ENCODE measurements at places on chromosomes 4 and X. TPM values are rescaled to one million over a fixed set of nuclear protein-coding genes. Genes with fewer than 3 reads are reported as not detected.

The SCFD2 gene
- total RNA-seq: 2.9 TPM

The DUSP21 gene
- total RNA-seq: not detected

The GLRA2 gene
- not detected for total RNA-seq

The VEGFD gene
- not detected for total RNA-seq

The IRAK1 gene
- 25.5 TPM for total RNA-seq

The SYTL4 gene
- 27.7 TPM for total RNA-seq

The PARM1 gene
- total RNA-seq: 11.6 TPM

The TCEANC gene
- 3.2 TPM for total RNA-seq

The S100P gene
- total RNA-seq: 237 TPM

The RAB39B gene
- not detected for total RNA-seq

The PIN4 gene
- not detected for total RNA-seq

The HMGN5 gene
- total RNA-seq: 2.9 TPM

The NWD2 gene
- total RNA-seq: 1.5 TPM

The CCDC120 gene
- 20.6 TPM for total RNA-seq

The LNX1 gene
- 22.2 TPM for total RNA-seq

The FGG gene
- not detected for total RNA-seq

The RAB41 gene
- not detected for total RNA-seq

The MSL3 gene
- 39.1 TPM for total RNA-seq

The MAGEA2 gene
- not detected for total RNA-seq

The BEX5 gene
- 5.7 TPM for total RNA-seq

The OTC gene
- total RNA-seq: not detected

The REELD1 gene
- not detected for total RNA-seq

The TMEM31 gene
- total RNA-seq: not detected

All from stomach (tissue), 19 donors.